Stimulated activated CD4-positive, alpha-beta T cell treated with anti-CD3 and anti-CD28 coated beads, Interleukin-15, amount 100 ng/mL, for 1 hour (primary cell): ENCODE measurements at places on chromosomes 12 and 14.

DNA sequence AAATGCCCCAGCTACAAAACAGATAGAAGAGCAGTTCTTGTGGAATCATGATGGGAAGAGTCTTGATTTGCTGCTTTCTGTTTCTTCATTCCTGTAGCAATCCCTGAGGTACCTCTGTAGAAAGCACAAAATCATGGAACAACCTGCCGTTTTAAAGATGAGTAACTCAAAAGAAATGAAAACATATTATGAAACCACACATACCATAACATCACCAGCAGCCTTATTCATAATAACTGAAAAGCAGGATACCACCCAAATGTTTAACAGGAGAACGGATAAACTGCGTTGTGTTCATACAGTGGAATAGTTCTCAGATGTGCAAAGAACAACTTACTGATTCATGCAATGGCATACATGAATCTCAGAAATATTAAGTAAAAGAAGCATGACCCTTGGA lies 188.1 kb downstream of the RGS6 start:
- no peak for DNase-seq

DNA sequence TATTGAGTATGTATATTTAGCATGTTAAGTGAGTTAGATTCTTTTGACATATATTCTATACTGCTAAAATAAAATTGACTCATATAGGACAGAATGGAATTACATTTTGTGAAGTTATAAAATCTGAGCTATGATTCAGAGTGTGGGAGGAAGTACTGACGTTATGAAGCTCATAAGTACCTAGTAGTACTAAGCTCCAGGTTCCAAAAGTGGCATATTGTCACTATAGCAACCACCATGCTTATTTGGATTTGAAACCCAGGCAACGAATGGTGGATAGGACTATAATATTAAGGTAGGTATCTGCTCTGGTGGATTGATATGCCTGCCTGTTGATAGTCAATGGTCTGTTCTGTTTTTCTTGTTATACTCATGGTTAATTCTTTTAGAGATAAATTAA lies 2.2 kb upstream of the FBXO33 start:
- no peak for DNase-seq

- no peak for DNase-seq
Measured at GRCh38 chr14:36955967-36956366, 216.4 kb downstream of the SLC25A21 start.

- DNase-seq, result no peak
Measured at GRCh38 chr14:21241218-21241819, 27.9 kb downstream of the HNRNPC start.

- DNase-seq, result no peak
Measured at GRCh38 chr12:131494216-131494615, 216.7 kb upstream of the SFSWAP start.

GRCh38 chr14:25833341-25834126 lies 764.3 kb downstream of the NOVA1 start:
- no peak for DNase-seq

- no peak for DNase-seq
Measured at GRCh38 chr12:96400631-96401075, 414 bp upstream of the CDK17 start.

DNA sequence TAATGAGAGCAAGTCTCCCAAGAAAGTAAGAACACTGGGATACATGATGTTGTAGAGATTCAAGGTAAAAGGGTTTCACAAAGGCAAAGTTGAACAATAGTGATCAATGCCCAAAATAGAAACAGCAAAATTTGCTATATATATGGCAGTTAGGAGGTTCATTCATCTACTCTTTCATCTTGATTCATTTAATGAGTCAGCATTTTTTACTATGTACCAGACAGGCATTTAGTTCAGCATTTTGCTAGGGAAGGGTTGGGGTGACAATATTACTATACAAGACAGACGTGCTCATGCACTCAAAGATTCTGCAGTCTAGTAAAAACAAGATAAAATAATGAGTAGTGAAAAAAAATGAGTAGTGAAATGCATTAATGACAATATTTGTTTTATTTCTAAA lies 264.9 kb upstream of the LMO3 start:
- DNase-seq, result no peak

DNA sequence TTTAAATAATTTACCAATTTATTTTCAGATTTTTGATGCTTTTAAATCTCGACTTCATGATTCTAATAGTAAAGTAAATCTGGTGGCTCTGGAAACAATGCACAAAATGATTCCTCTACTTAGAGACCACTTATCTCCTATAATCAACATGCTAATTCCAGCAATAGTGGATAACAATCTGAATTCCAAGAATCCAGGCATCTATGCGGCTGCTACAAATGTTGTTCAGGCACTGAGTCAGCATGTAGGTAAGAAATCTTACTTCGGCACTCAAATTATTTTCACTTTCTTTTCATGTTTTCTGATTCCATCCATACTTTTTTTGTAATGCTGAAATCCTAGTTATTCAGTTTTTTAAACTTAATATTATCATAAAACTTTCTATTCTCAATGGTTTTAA lies 15.5 kb upstream of the PRPF39 start:
- no peak for DNase-seq

- no peak for DNase-seq
Measured at GRCh38 chr14:96078625-96079016, 39.5 kb downstream of the C14orf132 start.

GRCh38 chr14:92647797-92648279 lies 100.6 kb downstream of the LGMN start:
- DNase-seq, result no peak

DNA sequence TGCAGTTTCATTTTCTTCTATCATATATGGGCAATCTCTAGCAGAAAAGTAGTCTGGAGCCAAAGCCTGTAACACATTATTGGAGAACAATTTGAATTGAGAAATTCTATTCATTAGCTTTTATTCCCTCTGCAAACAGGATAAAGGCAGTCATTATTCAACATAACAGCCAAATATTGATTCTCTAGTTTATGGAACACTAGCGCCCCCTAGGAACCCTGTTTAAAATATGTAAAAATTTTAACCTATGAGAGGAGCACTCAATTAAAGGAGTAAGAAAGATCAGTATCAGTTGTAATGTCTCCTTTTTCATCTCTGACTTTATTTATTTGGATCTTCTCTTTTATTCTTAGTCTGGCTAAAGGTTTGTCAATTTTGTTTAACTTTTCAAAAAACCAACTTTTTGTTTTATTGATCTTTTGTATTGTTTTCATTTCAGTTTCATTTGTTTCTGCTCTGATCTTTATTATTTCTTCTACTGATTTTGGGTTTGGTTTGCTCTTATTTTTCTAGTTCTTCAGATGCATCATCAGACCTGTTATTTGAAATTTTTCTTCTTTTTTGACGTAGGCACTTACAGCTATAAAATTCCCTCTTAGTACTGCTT lies 4.8 kb upstream of the LMNTD1 start:
- no peak for DNase-seq

DNA sequence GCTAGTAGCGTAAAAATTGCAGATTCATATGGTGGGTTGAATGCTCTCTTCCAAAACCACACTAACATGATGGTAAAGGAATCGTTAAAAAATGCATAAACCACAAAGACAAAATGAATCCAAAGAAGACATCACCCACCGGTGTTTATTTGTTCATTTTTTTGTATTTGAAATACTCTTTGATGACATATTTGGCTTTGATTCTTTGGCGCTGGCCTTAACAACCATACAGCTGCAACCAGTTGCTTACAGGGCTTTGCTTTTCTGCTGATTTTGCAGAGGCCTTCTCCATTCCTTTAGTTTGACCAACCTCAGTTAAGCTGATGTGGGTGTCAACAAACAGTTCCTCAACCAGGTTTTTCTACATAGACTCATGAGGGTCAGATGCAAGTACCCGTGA lies 103.5 kb downstream of the CACNA1C start:
- DNase-seq, result no peak

DNA sequence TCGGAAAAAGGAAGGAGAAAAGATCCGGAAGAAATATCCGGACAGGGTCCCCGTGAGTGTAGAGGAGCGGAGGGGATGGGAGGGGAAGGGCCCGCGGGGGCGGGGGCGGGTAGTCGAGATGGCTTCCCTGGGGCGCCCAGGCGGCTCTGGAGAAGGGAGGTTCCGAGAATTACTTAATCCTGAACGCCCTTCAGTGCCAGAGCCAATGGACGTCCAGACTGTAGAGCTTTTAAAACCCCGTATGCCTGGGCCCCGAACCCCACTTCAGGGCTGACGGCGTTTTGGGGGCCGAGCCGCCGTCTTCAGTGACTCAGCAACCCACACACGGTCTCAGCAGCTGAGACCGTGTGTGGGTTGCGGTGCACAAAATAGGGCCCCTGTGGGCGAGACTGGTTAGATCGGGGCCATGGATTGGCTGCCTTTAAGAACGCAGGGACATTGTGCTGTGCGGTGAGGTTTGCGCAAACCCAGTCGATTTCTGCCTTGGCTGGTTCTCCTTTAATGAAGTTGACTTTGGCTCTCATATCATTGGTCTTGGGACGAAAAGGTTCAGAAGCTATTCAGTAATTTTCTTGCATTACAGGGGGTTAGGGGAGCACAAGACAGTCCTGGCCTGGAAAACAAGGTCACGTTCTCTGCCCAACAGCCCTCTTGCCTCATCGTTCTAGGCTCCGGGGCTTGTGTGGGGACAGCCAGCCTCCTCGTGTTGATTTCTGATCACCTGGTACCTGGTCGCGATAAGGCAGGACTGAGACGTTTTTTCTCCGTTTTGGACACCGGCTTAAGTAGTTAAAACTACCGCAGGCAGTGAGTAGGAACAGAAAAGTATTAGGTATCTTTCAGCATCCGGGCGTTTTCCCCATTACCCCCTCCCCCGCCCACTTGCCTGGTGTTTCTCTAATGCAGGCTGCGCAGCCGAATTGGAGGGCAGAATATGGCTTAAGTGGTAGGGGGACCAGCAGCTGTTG lies 775 bp downstream of the GABARAPL1 start:
- DNase-seq, result peak; percentile 36

- no peak for DNase-seq
Measured at GRCh38 chr14:32414808-32415255, 85.7 kb downstream of the AKAP6 start.

DNA sequence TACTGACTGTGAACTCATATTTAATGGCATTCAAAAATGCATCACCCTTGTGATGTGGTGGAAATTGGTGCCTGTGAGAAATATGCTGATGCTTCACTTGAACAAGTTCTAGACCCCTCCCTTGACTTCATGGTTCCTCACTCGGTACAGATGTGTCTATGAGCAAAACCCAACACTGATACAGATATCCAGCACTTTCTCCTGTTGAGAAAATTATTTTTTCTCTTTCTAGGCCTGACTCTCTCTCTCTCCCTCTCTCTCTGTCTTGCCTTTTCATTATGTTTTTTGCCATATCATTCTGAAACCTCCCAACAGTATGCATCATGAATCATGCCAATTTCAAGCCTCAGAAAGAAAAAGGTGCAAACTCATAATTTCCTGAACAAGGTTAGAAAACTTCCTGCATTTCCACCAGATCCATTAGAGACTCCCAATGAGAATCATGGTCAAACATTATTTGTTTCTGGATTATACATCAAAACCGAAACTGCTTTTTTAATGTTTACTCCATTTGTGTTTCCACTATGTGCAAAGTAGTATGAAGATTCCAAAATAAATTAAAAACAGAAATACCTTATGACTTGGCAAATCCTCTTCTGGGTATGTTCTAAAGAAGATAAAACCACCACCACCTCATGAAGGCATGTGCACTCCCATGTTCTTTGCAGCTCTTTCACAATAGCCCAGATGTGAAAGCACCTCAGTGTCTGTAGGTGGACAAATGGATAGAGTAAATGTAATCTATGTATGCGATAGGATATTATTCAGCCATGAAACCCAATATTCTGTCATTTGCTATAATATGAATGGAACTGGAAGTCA lies 543.6 kb downstream of the TMEM121 start:
- DNase-seq, result no peak

DNA sequence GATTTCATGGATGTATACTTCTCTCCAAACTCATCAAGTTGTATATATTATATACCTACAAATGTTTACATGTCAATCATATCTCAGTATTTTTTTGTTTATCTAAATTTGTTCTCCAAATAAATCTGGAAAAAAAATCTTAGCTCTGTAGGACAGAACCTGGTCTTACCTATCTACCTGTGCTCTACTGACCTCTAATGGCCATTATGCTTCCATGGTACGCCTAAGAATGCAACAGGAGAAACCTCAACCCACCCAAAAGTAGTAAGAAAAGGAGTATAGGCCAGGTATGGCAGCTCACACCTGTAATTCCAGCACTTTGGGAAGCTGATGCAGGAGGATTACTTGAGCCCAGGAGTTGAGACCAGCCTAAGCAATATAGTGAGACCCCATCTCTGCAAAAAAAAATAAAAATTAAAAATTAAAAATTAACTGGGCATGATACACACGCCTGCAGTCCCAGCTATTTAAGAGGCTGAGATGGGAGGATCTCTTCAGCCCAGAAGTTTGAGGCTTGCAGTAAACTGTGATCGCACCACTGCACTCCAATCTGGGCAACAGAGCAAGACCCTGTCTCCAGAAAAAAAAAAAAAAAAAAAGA lies 8.7 kb downstream of the OR11H4 start:
- DNase-seq, result no peak

GRCh38 chr14:34181338-34181737 lies 230.5 kb upstream of the EGLN3 start:
- no peak for DNase-seq
